M059J (cell line): ENCODE measurements at places on chromosomes 11 and 22.
A peak's percentile ranks its signal among the peaks of the same experiment; 100 is the strongest.

DNA sequence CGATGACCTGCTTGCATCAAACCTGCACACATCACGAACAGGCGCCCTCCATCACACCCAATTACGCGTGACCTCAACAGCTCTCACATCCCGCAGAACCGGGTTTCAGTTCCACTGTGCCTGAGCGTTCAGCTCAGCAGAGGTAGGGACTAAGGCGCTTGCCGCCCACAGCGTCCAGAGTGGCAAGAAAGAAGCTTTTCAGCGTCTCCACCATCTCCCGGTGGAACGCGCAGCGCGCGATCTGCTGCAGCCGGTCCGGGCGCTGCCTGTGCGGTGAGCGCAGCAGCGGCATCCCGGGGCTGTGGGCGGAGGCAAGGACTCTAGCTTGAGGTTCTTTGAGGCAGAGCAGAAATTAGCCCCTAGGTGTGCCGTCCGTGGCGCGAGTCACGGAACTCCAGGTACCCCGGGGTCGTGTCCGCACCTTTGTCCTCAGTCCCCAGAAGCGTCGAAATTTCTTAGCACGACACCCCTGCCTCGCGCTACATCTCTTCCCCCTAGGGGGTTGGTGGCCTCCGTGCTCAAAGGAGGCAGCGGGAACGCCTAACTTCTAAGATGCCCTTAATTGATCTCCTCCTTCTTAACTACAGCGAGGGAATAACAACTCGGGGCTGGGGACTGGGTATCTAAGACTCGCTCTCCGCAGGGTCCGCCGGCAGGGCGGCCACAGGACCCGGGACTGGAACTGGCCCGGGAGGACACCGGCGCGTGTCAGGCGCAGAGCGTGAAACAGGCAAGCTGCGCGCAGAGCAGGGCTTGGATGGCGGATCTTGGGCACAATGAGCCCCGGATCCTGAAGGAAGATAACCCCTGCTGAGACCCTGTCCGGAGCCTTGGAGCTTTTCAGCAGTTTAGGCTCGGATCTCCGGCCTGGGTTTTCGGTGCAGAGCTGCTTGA is 1.7 kb upstream of the CALCA start:
- DNase-seq = no peak

DNA sequence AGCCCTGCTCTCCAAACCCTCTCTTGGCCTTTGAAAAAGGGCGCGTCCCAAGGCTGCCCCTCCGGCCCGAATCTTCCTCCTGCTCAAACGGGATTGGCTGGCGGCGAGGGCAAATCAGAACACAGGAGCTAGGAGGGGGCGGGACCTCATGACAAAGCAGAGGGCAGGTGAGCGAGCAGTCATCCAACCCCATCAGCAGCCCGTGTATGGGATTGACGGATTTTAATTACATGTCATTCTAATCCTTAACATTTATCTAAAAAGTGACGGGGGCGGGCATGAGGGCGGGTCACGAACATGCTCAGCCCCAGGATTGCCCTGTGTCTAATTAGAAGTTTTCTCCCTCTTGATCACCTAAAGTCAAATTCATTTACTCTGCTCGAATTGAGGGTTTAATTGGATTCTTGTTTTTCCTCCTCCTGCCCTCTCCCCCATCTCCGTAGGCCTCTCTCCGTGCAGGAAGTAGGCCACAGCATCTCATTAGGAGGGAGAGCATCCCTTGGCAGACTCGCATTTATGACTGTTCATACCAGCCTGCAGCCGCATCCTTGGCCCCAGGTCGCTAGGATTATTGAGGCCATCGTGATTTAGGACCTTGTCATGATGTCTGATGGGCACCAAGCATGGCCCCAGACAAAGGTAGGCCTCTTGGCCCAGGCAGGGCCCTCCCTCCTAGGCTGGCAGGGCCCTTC is 147.1 kb downstream of the CHST1 start:
- DNase-seq = no peak

GRCh38 chr22:49992921-49993648 is 19.5 kb downstream of the IL17REL start:
- DNase-seq = peak; percentile 50

DNA sequence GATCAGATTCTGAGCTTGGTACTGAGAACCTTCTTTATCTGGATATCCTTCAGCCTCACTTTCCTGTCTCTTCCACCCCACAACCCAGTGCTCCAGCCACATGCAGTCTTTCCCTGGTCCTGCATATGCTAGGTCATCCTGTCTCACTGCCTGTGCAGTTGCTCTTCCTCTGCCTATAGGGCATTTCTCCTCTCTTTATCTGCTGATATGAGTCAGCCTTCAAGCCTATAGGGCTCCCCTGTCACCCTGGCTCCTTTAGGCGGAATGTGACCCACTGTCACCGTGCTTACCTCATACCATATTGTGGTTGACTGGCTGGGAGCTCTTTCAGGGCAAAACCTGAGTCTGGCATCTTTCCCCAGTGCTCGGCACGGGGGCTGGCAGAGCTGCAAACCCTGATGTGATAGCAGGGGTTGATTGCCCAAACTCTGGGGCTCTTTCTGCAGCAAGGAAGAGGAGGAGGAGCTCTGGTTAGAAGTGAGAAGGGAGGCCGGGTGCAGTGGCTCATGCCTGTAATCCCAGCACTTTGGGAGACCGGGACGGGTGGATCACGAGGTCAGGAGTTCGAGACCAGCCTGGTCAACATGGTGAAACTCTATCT is 26.3 kb downstream of the MEI1 start:
- peak; percentile 49 for DNase-seq

DNA sequence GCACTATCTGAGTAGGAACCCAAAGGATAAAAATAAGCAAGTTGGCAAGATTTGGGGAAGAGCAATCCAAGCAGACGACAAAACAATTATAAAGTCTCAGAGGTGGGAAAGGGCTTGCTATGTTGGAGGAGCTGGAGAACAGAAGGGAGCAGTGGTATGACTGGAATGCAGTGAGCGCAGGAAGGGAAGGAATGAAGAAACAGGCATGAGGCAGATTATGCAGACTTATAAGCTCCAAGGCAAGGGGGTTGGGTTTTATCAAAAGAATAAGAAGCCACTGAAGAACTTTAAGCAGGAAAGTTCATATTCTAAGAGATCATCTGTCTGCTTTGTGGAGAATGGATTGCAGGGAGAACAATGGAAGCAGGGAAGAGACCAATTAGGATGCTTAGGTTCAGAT is 31.7 kb downstream of the PGM2L1 start:
- DNase-seq = peak; percentile 77

DNA sequence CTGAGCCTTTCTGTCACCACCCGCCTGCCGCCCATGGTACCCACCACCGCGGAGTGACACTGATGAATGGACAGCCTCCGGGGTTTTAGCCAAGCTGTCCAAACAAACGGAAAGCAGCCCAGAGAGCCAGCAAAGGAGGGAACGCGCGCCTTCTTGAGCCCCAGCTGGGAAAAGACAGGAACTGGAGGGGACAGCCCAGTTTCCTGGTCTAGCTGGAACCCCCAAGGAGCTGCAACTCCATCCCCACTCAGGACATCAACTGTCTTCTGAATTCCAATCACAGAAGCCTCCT is 33.7 kb downstream of the SHISAL1 start:
- peak; percentile 16 for DNase-seq

GRCh38 chr11:16814410-16815046 is 76.1 kb downstream of the C11orf58 start:
- no peak for DNase-seq

- DNase-seq = peak; percentile 88
These were observed 862 bp downstream of the TPP1 start for GRCh38 chr11:6618117-6619003.

DNA sequence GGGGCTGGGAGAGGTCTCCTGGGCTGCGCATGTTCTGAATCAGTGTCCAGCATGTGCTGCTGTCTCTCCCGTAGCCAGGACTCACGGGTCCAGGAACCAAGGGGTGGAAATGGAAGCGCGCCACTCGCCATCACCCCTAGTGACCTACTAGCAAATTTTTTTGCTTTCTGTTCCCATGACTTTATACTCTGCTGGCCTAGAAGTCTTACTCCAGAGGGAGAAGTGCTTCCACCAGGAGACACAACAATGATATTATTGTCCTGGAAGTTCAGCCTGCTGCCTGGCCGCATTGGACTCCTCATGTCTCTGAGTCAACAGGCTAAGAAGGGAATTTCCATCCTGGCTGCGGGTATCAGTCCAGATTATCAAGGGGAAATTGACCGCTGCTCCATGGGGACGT is 729.7 kb downstream of the BRD1 start:
- DNase-seq = no peak
